Stimulated activated CD4-positive, alpha-beta T cell treated with anti-CD3 and anti-CD28 coated beads, Interleukin-12 subunit alpha, Interleukin-12 subunit beta, amount 100 ng/mL, for 4 hours (primary cell): ENCODE measurements at places on chromosomes 16 and 17.
A peak's percentile ranks its signal among the peaks of the same experiment; 100 is the strongest.

GRCh38 chr17:40415390-40415789, 2.3 kb downstream of the TOP2A start:
- no peak for DNase-seq

DNA sequence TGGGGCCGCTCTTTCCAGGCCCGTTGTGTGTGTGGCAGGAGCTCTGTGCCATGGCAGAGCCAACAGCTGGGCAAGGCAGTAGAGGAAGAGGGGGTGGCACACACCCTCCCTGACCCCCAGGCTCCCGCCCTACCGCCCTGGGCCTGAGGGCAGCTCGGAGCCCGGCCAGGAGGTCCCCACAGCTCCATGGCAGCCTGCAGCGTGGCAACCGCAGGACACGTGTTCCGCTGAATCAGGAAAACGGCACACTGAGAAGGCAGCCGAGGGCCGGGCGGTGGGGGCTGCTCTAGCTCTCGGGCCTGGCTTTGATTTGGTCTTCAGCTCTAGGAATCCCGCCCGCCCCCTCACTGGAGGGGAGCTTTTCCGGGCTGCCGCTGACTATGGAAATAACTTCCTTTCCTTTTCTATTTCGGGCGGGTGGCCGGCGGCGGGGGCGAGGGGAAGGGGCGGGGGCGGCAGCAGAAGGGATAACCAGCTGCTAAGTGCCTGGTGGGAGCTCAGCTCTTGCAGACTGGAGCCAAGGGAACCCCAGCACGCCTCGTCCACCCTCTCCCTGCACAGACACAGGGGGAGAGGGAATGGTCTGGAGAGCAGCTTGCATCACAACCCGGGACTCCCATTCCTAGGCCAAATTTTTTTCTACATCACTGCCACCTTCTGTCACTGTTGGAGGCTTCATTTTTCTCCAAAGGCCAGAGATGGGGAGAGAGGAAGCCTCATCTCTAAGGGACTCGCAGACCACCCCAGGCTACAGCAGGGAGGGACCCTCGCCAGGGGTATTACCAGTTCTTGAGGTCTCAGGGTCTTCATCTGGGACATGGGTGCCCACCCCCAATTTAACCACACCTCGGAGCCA, 24.8 kb upstream of the MRPS23 start:
- peak; percentile 21 for DNase-seq

DNA sequence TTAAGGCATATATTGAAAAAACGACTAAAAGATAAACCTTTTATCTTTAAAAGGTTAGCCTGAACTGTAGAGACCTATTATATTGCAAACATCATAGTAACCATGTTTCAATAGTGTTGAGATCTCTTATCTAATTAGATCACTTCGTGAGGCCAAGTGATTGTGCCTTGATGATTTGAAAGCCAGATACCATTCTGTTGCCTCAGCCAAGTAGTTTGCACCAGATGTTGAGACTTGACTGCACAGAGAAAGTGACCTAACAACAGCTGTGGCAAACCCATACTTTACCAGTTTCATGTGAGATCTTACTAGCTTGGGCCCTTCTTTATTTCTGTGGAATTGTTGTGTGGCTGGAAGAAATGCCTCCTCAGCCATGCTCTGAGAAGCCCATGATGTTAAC, 717.3 kb downstream of the KCNJ2 start:
- DNase-seq: no peak

DNA sequence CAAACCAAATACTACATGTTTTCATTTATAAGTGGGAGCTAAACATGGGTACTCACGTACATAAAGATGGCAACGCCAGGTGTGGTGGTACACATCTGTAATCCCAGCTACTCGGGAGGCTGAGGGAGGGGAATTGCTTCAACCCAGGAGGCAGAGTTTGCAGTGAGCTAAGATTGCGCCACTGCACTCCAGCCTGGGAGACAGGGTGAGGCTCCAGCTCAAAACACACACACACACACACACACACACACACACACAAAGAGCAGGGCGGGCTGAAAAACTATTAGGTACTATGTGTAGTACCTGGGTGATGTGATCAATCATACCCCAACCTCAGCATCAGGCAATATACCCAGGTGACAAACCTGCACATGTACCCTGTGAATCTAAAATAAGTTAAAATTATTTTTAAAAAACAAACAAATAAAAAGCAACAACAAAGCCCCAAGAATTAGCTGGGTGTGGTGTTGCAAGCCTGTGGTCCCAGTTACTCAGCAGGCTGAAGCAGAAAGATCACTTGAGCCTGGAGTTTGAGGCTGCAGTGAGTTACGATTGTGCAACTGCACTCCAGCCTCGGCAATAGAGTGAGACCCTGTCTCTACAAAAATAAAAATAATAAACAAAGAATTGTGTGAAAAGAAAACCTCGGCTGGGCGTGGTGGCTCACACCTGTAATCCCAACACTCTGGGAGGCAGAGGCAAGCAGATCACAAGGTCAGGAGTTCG, 11.9 kb upstream of the FAAP100 start:
- no peak for DNase-seq

- no peak for DNase-seq
These were observed 2.9 kb upstream of the ZSCAN10 start for GRCh38 chr16:3101841-3102470.

DNA sequence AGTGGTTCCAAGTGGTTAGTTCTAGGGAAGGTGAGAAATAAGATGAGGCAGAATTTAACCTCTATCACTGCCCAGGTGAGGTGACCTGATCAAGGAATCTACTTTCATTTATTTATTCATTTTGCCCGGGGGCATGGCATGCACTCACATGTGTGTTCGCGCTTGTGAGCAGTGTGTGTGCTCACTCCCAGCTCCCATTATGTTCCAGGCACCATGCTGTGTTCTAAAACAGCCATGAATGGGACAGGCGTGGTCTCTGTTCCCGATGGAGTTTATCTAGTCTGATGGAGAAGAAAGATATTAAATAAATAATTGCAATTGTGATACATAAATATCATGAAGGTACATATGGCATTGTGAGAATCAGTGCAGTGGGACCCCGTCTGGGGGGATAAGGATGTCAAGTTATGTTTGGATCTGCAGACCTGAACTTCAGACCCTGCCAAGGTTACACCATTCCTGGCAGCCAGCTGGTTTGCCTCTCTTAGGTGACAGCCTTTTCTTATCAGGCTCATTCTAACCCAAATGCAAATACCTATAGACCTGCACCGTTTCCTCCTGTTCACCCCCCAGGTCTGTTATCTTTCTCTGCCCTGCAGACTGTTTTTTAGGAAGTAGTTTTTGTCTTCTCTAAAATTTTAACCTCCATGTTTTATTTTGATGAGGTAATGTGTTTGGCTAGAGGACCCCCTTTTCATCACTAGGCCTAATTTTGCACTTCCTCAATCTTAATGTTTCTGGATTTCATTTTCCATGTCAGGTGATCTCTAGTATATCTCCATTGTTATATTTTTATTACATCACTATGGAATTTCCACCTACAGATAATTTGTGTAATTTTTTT, 11.8 kb downstream of the CYB5B start:
- DNase-seq: no peak

GRCh38 chr17:66963909-66964771, at the start of gene CACNG4:
TSS of gene CACNG4 (plus strand) at chr17:66964707. CDS start at chr17:66964912, 205 bp downstream.
- no peak for DNase-seq

DNA sequence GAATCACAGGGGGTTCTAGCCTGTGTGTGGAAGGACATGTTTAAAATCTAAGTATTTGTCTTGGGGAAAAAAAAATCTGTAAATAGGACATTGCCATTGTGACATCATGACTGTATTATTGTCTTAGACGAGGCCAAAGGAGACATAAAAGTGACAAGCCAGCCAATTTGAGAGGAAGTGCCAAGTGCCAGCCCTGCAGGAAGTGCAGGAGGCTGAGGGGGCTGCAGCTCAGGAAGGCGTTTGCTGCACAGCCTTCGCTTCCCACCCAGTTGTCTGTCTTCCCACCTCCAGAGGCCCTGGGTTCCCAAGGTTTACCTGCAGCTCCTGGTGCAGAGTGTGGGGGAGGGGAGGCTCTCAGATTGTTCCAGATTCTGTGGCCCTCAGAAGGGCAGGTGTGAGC, 1.3 kb downstream of the ADCY7 start:
- DNase-seq: no peak

- DNase-seq: no peak
These were observed 2.0 kb downstream of the C16orf87 start for GRCh38 chr16:46828943-46829342.

DNA sequence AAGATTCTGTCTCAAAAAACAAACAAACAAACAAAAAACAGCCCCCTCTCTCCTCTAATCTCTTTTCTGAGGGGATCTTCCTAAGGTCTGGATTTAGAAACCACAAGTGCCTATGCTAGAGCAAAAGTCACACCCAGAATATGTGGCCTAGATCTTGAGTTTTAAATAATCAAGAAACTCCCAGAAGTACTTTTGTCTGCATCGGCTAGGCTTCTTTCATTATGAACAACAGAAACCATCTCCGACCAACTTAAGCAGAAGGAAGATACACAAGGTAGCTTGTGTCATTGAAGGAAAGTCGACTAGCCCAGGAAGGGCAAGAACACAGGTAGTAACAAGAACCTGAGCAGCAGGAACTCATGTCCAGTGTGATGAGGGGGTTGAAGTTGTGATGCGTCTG, 73.9 kb upstream of the KIFC3 start:
- DNase-seq: no peak

- DNase-seq: no peak
These were observed 3.3 kb upstream of the HEXIM1 start for GRCh38 chr17:45145035-45145389.

DNA sequence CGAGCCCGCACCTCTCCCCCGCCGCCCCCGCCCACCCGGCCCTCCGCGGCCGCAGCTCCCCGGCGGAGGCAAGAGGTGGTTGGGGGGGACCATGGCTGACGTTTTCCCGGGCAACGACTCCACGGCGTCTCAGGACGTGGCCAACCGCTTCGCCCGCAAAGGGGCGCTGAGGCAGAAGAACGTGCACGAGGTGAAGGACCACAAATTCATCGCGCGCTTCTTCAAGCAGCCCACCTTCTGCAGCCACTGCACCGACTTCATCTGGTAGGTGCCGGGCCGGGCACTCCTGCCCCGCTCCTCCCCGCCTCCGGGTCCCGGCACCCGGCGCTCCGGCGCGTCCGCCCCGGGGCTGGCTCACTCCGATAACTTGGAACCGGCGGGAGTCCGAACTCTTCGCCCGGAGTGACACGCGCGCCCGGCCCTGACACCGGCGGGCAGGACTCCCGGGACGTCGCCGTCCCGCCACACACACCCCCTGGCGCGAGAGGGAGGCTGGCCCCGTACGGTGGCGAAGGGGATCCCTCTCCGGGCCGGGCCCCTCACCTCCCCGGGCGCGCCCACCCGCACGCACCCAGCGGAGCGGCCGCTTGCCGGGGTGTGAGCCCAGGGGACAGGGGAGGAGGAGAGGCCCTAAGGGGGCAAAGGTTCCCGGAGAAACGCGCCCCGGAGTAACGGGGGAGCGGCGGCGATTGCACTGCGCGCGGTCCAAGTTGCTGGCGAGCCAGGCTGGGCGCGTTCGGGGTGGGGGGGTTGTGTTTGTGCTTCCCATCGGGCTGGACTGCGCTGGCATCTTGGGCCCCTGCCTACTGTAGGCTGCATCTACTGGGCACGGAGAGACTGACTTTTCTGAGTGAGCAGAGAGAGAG, 581 bp downstream of the PRKCA start:
- DNase-seq: peak; percentile 31

GRCh38 chr16:48075398-48075797, 80.4 kb downstream of the ABCC12 start:
- no peak for DNase-seq

- DNase-seq: no peak
These were observed 101.9 kb upstream of the HSBP1 start for GRCh38 chr16:83705856-83706255.

GRCh38 chr16:79848719-79849118, 248.2 kb upstream of the MAF start:
- DNase-seq: no peak

- no peak for DNase-seq
These were observed 25.7 kb upstream of the TIMP2 start for GRCh38 chr17:78950870-78951269.

DNA sequence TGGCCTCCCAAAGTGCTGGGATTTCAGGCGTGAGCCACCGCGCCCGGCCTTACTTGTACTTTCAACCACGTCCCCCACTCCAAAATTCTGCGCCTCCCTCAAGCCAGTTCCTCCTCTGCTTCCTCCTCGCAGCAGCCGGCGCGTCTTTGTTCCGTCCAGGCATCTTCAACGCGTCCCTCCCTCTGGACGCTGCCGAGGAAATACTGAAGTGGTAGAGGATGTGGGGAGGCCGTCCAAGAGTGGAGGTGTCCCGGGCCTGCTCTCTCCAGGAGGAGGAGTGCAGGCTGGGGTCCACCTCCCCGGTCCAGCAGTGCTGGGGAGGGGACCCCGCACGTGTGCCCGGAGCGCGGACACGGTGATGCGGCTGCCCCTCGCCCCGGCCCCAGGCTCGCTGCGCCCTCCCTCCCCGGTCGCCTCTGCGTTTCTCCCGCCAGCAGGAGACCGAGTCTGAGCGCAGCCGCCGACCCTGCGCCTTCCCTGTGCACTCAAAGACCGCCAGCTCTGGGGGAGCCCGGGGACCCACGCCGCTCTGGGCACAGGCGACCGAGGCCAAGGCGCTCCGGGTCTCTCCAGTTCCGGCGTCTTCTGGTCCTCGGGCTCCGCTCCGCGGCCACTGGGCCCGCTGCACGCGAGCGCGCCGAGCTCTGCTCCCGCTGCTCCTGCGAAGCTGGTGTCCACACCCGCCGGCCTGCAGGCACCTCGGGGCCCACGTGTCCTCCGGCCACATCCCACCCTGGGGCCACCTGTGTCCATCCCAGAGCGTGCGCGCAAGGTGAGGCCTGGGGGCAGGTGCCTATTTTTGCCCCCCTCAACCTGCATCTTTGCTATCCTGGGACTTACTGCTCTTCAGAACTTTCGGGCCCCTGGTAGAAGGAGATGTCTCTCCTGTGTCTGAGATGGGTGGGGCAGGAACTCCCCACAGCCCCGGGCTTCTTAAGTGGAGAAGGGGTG, 31.7 kb downstream of the OSBPL7 start:
- peak; percentile 60 for DNase-seq

DNA sequence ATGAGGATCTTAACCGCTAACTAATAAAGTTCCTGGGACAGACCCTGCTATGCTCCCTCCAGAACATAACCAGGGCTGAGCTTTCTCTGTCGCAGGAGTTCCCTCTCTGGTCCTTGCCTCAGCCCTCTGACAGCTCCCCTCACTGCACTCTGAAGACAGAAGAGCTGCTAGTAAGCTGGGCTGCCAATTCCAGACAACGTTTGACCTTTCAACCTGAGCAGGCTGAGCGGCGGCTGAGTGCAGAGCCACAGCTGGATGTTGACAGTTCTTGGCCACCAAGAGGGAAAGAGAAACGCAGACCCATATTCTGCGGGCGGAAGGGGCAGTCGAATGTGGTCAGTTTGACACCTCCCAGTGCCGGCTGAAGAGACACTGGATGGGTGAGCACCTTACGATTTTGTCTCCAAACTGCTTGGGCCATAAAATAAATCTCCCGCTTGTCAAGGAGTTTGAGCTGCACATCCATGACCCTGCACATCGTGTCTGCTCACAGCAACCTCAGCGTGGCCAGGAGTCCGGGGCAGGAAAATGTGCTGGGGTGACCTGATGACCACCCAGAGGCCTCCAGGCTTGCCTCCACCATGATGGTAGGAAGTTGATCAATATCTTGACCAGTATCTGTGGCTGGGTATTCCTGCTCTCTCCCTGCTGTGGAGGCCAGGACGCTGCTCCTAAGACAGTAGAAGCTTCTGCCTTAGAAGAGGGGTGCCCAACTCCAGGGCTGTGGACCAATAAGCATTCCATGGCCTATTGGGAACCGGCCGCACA, 209.2 kb downstream of the PARN start:
- no peak for DNase-seq
